ENCODE measurements at places on chromosomes 3 and 15.

DNA sequence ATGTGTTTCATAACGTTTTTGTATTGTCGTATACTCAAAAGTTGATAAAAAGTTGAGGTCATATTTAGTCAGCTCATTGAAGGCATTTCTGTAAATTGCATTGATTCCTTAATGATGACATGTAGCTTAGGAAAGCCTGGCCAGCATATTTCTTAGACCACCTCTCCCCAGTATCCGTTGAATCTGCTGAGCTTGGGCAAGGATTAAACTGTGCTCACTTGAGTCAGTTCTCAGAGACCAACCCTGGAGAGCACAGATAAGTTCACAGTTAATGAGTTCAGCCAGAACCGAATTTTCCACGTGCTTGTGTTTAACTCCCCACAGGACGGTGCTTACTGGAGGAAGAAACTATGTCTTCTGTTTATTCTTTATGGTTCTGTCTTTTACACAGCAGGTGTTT is 132.7 kb downstream of the SLC25A26 start:
- no peak for DNase-seq

DNA sequence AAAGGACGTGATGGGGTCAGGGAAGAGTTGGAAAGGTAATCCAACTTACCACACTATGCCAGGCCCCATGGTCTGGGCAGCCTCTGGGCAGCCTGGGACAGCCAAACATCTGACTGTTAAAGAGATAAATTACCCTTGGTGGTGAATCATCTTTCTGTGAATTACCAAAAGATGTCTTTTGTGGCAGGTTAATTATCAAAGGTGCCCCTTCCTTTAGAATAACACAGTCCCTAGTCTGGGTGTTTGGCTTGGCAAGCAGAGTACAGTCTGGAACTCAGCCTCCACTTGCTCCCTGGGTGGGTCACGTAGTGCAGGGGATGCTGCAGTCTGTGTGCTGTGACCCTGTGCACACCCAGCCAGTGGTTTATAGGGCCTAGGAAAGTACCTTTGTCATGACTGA is 113.1 kb downstream of the ZNF621 start:
- no peak for DNase-seq

GRCh38 chr15:51917493-51917892 is 54.1 kb downstream of the LEO1 start:
- no peak for DNase-seq

DNA sequence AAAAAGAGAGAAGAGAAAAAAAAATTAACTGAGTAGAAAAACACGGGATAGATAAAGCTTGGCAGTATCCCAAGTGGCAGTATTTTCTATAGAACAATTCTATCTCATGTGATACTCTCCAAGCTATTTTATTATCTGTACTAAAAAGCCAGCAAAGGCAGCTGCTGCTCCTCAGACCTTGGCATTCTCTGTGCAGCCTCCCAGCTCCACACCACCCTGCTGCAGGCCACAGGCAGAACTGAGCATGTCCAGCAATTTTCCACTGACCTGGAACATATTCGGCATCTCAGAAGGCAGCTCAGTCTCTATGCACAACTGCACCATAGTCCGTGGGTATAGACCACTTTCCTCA is 1161.4 kb downstream of the IGSF11 start:
- no peak for DNase-seq

DNA sequence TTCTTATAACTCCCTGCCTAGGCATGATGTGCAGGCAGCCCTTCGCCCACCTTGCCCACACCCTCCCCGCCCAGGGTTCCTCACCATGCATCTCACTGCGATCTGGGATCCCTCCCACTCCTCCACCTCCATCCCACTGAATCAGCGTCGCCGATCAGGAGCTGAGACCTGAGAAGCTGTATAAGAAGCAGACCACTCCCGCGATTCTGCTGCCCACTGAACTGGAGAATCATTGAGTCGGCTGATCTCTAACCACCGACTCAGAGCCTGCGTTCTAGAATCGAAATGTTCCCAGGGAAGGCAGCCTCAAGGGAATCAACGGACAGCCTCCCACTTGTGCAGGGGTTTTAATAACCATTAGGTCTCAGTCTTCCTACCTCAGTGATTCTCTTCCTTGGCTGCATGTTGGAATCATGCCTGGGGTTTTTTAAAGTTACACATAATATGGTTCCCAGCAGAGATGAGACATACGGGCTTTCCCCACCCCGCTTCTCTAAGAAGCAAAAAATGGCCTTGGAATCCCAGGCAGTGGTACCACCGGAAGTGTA is 60.2 kb downstream of the TMEM44 start:
- DNase-seq: no peak

DNA sequence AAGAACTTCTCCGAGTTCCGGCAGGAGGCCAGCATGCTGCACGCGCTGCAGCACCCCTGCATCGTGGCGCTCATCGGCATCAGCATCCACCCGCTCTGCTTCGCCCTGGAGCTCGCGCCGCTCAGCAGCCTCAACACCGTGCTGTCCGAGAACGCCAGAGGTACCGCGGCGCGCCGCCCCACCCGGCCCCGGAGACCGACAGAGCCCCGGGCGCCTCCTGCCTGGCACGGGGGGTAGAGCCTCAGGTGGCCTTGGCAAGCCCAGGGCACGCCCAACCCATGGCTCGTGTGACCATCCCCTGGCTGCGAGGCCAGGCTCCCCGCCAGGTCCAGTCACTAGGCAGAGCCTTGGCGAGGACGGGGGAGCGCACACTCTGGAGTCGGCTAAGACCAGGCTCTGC is 134.1 kb downstream of the LRRK1 start:
- no peak for DNase-seq

- DNase-seq: no peak
These were observed 702.0 kb downstream of the GRM7 start for GRCh38 chr3:7562892-7563291.

GRCh38 chr3:132211896-132212295 is 105.3 kb upstream of the ACP3 start:
- DNase-seq: no peak

DNA sequence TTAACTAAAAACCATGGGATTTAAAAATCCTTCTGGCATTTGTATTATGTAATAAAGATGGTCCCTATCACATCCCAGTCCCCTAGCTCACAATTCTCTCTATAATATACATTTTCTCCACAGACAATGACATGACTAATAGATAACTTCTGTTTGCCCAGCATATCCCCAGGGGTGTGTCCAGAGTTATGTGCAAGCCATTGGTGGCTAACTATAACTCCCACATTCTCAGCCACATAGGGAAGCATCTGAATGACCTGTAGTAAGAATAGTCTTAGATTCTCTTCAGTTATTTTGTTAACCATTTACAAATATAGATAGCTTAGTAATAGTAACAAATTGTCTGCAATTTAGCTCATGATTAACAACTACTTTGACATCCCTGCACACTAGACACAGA is 52.2 kb upstream of the RBSN start:
- no peak for DNase-seq

DNA sequence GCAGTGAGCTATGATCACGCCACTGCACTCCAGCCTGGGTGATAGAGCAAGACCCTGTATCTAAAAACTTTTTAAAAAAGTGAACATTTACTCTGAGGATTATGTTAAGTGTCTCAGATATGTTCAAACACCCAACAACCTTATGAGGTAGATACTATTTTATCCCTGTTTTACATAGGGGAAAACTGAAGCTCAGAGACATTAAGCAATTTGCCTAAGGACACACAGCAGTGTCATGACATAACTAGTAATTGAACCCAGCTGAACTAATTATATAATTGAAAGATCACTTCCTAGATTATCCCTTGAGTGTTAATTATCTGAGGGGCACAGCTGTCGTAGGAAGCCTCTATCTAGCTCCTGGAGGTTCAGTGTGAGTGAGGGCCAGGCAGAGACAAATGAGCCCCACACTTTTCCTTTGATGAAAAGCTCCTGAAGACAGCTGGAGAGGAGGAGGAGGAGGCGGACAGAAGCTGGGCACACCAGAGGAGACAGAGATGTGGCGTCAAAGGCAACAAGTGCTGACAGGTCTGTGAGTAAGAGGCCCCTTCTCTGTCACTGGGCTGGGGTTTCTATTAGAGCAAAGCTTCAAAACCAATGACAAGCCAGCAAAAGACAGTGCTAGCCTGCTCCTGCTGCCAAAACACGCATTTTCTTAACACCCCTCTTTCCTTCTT is 20.5 kb downstream of the TRH start:
- no peak for DNase-seq

- no peak for DNase-seq
These were observed 12.3 kb upstream of the TMEM45A start for GRCh38 chr3:100480081-100480480.

GRCh38 chr15:101615414-101615985 is 36.7 kb downstream of the TM2D3 start:
- DNase-seq: no peak

DNA sequence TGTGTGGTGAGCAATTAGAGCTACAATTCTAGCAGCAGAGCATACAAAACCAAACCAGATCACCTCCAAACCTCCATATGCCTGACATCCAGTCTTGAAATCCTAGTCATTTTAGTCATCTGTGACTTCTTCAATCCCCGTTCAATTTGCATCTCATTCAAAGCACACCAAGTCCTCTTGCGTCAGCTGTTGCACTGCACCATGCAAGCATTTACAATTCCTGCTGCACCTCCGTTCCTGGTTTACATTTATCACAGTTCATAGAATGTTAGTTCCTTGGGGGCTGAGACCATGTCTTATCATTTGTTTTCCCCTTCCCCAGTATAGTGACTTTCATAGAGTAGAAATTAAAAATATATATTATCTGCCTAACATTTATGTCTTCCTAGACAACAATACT is 116.9 kb downstream of the BDH1 start:
- DNase-seq: no peak

- no peak for DNase-seq
These were observed 746.8 kb downstream of the GRM7 start for GRCh38 chr3:7607676-7608075.

DNA sequence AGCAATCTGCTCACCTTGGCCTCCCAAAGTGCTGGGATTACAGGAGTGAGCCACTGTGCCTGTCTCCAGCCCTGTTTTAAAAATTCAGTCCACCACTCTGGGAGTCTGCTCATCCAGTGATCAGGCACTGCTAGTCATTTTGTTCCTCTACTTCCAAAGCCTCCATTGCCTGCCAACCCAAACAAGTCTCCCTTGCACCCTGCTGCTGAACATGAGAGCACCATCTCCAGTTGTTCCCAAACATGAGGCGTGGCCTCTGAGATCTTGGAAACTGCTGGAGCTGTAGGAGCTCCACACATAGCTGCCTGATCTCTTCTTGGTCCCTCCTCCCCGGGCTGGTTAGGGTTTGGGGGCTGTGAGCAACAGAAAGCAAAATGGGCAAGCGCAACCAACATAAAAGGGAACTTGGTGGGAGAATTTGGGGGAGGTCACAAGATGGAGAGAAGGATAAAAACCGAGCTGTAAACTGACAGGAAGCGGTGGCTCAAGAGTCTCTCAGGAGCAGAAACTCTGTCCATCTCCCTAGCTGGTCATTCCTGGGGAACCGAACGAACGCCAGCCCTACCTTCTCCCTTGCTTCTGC is 49.6 kb upstream of the TLE3 start:
- no peak for DNase-seq

DNA sequence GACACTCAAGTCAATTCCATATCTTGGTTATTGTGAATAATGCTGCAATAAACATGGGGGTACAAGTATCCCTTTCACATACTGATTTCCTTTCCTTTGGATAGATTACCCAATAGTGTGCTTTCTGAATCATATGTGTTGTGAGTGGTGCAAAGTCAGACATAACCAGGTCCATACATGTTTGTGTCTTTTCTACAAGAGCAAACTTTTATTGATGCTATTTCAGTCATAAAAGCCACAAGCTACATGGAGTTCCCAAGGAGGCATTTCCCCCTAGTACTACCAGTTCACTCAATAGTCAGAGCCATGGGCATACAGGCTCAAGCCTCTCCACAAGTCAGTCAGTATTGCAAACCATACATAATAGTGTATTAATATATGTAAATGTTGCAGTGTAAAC is 10.1 kb downstream of the CEP63 start:
- DNase-seq: no peak

DNA sequence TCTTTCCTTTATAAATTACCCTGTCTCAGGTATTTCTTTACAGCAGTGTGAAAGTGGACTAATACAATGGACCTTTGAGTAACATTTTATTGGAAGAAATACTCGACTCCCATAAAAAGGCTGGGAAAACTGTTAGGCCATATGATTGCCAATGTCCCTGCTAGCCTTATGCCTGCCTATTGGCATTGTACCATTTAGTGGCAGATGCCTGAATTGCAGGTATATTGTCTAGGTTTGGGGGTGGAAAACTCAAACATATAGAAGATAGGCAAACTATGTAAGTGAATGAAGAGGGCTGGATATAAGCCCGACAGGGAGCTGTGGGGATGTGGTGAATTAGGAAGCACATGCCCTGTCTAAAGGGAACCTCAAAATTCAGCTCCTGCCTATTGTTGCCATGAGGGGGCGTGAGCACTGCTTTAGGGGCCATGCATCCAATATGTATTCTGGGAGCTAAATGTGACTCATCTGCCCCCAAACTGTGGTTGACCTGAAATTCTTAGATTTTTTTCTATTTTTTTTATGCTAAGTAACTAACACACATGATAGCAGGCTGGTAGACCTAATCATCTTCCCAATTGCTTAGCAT is 65.2 kb upstream of the TRA2B start:
- peak; percentile 9 for DNase-seq

GRCh38 chr3:196198771-196199753 is 12.1 kb downstream of the ZDHHC19 start:
- no peak for DNase-seq

DNA sequence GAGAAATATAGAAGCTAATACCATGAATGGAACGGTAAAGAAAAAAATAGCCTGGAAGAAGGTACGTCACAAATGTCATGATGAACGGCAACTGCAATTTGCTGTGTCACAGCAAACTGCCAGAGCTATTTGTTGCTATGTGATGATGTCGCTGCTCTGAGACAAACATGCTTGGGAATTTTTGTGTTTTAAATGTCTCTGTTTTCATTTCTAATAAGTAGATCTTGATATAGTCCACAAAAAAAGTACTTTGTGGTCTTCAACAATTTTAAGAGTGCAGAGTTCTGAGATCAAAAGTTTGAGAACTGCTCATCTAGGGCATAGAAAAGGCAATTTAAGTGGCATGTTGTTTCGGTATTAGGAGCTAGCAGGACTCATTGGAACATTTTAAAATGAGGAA is 4.3 kb upstream of the NR1D2 start:
- DNase-seq: no peak

DNA sequence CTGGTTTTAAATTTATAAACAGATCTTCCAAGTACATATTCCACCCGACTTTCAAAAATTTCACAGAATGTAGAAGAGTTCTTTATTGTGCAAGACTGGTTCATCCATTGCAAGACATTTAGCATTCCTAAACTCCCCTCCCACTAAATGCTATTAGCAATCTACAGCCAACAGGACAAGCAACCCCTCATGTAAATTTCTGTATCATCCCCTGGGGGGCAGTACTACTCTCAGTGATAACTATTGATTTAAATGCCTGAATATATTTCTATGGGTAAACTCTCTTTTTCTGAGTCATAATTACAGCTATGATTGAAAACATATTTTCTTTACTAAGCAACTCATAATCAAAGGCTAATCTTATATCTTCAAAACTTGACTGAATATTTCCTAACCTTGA is 10.7 kb upstream of the SLC15A2 start:
- no peak for DNase-seq
